ENCODE measurements at places on chromosomes 16 and 17.
A peak's percentile ranks its signal among the peaks of the same experiment; 100 is the strongest.

- no peak for DNase-seq
Measured at GRCh38 chr17:67931227-67931626, 65.0 kb downstream of the C17orf58 start.

DNA sequence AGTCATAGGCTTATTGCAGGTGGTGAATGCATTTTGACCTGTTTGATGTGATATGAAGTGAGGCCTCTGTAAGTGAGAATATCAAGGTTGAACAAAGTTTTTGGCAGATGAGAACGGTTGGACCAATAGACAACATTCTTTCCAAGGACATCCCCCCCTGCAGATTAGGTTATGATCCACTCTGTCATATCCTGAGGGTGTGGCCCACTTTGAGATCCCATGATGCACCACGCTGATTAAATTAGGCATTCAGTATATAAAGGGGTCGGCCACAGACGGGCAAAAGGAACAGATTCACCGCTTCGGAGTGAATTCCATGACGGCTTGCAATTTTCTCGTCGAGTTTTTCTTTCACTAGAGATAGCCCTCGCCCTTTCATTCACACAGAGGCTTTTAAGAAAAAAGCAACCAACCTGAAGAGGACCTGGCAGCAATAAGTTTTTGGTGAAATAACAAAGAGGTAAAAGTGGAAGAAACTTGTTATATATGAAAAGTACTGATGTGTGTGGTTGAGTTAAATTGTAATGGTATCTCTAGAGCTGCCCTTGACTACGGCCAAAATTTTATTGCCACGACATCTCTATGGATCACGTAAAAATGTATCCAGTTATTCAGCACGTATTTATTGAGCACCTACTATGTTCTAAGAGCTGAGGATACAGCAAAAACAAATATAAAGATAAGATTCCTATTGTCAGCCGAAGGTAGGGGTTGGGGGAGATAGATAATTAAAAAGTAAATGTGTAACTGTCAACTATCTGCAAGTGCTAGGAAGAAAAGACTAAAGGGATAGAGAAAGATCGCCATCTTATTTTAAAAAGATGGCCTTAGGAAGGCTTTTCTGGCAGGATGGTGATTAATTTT lies 1.7 kb upstream of the RBBP6 start:
- peak; percentile 6 for DNase-seq

GRCh38 chr16:57826706-57827625 lies 24.7 kb upstream of the KIFC3 start:
- no peak for DNase-seq

DNA sequence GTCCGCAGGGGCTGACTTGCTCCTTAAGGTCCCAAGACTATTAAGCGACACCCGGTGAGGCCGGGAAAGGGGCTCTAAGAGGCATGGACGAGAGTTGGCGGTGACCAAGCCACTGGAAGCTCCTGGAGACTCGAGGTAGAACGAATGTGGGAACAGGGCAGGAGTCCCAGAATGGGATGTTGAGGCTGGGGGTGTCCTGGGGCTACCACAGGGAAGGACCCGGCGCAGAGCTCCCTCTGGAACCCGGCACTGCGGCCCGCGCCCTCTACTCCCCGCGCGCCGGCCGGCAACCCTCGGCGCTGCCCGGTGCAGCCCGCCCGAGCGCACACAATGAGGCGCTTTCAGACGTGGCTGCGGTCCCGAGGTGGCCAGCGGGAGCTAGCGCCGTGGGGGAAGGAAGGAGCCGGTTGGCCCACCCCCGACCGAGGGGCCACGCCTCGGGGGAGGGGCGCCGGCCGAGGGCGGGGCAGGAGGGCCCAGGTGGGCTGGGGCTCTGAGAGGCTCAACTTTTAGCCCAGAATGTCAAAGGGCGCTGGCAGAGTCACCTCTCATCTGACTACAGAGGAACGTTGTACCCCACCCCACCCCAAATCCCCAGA lies at the start of gene CHST6:
Gene CHST6 (minus strand): TSS at position 366 of the 599 bp plus-strand sequence. CDS start 15,613 bp downstream, outside the sequence.
- peak; percentile 16 for DNase-seq

DNA sequence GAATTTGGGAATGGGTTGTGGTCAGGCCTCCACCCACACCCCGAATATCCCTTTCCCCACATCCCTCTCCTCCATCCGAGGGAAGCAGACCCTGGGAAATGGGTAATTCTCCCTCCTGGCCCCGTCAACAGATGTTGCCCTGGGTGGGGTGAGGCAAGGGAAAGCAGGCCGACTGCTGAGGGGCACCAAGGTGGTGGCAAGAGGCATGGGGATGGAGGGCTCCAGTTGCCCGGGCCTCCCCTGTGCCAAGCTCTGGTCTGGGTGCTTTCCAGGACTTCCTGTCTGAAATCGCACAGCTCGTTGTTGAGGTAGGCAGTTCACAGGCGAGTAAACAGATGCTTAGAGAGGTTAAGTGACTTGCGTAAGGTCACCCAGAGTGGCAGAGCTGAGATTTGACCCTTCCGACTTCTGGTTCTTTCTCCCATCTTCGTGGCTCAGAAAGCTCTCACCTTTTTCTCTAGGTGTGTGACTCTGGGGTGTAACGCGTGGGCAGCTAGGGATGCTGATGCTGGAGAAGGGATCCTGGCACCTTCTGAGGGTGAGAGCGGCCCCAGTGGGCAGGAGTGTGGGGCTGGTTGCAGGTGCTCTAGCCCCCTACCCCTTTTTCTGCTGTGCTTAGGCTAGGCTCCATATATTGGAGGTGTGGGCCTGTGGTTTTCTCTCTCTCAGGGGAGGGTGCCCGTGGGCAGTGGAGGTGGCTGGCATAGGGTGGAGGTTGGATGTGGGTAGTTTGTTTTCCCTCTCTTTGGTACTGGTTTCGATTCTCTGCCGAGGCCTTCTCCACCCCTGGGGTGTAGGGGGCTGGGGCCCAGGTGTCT lies 17.2 kb downstream of the RARA start:
- DNase-seq = peak; percentile 80

DNA sequence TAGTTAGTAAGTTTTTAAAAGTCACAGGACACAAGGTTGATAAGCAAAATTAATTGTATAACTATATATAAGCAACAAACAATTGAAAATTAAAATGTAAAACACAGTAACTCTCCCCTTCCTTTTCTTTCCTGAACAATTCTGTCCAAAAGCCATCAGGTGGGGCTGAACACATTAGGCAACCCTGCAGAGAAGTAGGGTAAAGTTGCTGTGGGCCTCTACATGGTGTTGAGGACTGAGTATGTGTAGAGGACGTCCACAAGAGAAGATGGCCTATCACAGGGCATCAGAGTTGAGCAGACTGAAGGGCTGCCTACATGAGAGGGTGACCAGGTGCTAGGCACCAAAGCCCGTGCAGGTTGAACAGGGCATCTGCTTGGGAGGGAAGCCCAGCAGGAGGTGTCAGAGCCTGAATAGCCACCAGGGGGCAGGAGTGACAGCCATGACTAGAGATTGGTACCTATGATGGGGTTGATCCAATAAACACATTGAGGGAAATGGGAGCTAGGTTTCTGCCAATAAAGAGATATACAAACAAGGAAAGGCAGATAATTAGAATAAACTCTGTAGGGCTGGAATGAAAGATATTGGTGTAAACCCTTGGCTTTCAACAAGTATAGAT lies 415.1 kb downstream of the NPIPA8 start:
- DNase-seq = peak; percentile 64

DNA sequence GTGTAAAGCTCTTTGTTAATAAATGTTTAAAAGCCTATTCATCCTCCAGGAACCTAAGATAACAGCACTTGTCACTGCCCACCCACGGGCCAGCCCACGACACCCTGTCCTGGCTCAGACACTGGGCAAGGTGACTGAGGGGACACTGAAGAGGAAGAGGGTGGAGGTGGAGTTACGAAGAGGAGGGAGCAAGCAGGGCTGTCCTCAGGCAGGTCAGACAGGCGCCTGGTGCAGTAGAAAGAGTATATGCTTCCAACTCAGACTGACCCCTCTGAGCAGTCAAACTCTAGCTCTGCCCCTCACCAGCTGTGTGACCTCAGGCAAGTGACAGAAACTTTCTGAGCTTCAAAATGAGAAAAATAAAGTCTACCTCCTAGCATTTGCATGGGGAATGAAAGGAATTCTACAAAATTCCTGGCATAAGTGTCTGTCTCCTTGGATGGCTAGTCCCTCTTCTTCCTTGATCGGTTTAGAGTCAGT lies 22.8 kb downstream of the TEX2 start:
- no peak for DNase-seq

DNA sequence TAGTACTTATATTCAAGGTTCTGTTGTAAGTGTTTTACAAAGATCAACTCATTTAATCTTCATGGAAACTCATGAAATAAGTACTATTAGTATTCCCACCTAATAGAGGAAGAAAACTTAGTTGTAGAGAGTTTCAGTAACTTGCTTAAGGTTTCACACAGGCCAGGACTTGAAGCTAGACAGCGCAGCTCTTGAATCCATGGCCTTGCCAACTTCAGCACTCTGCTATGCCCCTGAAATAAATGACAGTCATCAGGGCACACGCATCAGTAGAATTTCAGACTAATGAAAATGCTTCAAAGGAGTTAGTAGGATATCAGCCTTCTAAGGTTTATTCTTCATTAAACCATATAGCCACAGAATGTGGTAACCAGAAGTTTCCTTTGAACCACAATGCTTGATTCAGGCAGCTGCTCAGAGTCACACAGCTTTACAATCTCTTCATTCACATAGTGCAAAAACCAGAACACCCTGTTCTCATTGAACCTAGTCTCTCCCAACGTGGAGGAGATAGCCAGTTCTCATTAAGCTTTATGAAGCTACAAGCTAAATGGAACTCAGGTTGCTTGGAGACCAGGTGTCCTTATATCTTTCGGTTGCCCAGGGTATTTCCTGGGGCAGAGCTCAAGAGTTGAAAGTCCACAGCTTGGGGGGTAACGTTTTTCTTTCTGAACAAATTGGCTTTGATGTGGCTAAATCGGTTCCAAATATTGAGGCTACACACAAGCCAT lies 39.7 kb downstream of the KCNJ2 start:
- no peak for DNase-seq

- DNase-seq = no peak
Measured at GRCh38 chr17:78223061-78223460, 8.4 kb upstream of the TMEM235 start.

DNA sequence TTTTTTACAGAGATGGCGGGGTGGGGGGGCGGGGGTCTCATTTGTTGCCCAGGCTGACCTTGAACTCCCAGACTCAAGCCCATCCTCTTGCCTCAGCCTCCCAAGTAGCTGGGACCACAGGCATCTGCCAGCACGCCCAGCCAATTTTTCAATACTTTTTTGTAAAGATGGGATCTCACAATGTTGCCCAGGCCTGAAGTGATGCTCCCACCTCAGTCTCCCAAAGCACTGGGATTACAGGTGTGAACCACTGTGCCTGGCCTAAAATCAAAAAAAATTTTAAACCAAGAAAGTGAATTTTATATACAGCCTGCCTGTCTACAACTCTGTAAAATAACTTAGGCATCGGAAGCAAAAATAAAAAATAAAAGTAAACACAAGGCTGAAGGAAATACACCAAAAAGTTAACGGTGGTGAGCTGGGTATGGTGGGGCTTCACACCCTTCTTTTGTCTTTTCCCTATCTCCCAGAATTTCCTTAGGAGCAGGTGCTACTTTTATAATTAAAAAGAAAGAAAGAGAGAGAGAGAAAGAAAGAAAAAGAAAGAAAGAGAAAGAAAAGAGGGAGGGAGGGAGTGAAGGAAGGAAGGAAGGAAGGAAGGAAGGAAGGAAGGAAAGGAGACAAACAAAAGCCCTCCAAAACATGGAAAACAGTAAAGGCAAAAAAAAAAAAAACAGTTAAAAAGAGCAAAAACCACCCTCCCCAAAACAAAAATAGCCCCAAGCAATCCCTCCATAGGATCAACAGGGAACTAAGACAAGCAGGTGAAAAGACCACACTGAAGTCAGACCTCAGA lies 51.4 kb downstream of the TBC1D16 start:
- no peak for DNase-seq

DNA sequence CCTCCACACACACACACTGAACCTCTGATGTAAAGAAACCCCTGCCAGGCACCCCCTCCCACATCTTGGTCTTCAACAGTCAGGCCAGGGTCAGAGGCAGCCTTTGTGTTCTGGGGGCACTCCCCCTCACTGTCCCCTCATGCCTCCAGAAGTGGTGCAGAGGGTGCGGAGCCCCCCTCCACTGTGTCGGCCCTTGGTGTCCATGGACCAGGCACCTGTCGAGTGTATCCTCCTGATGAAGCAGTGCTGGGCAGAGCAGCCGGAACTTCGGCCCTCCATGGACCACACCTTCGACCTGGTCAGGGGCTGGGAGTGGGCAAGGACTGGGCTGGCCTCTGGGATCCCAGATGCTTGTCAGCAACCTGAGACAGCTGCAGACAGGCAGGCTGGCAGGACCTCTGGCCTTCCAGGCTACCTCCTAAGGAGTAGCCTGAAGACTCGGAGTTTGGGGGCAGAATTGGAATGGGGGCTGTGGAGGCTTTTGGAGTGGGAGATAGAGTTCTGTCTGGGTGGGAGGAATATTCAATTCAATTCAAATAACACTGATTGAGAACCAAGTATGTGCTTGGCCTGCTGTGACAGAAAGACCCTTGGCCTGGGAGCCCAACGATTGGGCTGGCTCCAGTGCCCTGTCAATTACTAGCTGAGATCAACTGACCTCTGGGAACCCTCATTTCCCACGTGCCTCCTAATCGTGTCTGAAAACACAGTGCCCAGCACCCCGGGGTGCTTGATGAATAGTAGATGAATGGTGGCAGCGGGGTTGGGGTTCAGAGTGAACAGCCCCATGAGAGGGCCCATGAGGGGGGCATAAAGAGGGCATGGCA lies 11.5 kb downstream of the GUCY2D start:
- DNase-seq = no peak

GRCh38 chr17:76246080-76247066 lies 6.1 kb upstream of the RNF157 start:
- peak; percentile 95 for DNase-seq

DNA sequence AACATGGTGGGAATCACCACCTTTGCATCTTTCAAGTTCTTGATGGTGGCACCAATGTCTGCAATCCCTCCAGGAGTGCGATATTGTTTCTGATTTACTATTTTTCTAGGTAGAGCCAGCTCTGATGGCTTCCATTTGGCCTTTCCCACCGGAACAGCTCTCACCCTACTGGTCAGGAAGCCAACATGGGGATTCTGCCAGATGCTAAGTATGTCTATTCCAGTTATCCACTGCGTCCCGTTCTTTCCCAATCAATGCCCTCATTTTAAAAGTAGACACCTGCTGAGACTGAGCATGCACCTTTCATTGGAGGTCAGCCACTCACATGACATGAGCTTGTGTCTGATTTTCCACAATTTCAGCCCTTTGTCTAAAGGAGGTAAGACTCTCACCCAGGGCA lies 23.5 kb downstream of the ZZEF1 start:
- no peak for DNase-seq

- no peak for DNase-seq
Measured at GRCh38 chr16:87057211-87057881, 259.8 kb downstream of the C16orf95 start.

GRCh38 chr17:78617511-78618061 lies 40.4 kb upstream of the DNAH17 start:
- no peak for DNase-seq

GRCh38 chr16:14497245-14498082 lies 132.6 kb downstream of the PARN start:
- no peak for DNase-seq

DNA sequence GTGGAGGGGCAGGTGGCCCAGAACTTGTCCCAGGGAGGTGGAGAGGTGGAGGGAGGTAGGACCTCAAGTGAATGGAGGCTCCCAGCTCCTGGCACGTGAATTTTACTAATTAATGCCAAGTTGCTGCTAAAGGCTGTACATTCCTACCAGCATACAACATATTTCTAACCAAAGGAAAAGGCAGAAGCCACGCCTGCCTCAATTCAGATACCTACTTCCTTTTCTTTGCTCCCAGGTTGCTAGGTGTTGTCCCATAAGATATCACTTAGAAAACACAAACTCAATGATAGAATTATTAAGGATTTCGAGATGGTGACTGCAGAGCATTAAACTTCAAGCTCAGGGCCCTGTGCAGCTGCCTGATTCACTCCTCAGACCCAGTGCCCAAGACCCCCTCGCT lies 20.5 kb upstream of the SMPD3 start:
- no peak for DNase-seq
